NCI-H1048 (cell line): ENCODE measurements at places on chromosomes 7 and 10.

DNA sequence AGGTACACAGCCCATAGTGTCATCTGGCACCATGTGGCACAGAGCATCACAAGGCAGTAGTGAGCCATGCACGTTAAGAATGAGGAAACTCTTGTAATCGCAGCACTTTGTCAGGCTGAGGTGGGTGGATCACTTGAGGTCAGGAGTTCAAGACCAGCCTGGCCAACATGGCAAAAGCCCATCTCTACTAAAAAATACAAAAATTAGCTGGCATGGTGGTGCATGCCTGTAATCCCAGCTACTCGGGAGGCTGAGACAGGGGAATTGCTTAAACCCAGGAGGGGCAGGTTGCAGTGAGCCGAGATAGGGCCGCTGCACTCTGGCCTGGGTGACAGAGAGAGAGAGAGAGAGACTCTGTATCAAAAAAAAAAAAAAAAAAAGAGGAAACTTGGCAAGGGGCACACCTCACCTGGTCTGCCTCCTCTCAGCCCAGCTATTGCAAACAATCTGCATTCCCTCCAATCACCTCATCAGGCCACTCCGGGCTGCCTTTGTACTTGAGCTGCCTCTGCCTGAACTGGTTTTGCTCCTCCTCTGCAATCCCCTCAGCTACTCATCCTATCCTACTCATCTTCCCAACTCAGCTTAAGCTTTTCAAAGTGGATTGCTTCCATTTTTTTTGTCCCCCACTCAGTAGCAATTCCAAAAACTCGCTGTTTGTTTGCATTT, 46.0 kb upstream of the OPTN start:
- no peak for DNase-seq

DNA sequence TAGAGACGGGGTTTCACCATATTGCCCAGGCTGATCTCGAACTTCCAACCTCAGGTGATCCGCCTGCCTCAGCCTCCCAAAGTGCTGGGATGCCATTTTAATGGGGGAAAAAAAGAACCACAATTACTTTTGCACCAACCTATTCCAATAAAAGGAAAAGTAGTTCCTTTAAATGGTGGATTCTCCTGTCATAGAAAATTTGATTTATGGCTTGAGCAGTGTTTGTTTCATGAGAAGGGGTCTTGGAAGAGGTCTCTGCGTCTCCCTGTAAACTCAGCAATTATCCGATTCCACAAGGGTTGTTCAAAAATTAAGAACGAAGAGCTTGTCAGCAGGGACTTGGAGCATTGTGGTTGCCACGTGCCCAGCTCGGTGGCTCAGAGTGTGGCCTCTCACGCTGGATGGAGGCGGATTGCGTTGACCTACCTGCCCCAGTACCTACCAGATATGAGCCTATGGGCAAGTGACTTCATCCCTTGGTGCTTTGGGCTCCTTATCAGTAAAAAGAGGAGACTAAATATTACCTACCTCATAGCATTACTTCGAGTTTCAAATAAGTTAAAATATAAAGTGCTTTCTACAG, 2.8 kb upstream of the TRIP6 start:
- no peak for DNase-seq

DNA sequence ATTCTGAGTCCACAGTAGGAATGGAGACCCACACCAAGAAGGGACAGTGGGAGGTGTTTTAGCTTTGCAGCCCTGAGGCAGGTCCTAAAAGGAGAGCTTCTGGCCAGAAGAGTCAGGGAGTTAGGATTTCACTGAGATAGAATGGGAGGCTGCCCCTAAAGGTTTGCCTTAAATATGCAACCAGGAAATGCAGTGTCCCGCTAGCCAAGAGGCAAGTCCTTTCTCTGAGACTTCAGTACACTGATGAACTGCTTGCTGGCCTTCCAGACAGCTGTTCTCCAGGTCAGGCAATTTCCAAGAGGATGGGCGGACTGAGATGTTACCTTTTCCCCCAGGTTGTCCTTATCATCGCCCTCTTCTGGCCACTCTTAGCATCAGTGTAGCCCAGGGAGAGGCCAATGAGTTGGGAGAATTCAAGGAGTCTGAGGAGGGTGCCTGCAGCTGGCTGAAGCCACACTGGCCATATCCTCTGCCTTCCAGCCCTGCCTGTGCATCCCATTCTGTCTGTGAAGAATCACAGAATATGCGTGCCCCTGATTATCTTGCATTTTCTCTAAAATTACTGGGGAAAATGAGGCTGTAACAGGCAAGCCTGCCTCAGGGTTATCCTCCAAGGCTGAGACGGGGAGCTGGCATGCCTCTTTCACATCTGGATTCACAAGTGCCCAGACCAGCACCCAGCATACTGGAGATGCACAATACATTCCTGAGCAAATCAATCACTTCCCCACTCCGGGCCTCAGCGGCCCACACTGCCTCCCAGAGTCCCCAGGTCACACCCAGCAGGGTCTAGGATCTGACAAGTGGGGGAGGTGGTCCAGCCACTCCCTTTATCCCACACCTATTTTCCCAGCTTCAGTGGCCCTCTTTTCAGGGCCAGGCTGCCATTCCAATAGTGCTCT, 2.4 kb downstream of the TLL2 start:
- no peak for DNase-seq

DNA sequence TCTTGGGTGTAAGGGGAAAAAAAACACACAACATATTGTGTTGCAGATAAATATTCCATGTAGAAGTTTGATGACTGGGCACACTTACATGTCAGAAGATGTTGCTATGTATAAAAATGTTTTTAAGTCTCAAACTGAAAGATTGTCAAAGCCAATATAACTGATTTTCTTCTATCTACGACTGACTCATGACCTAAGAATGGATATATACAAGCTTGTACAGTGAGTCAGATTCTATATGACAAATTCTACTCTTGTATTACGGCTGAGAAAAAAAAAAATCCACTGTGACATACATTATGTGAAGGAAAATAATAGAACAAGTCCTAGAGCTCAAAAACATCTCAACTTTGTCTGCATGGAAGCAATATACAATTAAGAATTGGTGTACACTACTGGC, 343.0 kb upstream of the PCDH15 start:
- no peak for DNase-seq

- DNase-seq: no peak
These were observed 130.2 kb upstream of the COBL start for GRCh38 chr7:51446785-51447184.

DNA sequence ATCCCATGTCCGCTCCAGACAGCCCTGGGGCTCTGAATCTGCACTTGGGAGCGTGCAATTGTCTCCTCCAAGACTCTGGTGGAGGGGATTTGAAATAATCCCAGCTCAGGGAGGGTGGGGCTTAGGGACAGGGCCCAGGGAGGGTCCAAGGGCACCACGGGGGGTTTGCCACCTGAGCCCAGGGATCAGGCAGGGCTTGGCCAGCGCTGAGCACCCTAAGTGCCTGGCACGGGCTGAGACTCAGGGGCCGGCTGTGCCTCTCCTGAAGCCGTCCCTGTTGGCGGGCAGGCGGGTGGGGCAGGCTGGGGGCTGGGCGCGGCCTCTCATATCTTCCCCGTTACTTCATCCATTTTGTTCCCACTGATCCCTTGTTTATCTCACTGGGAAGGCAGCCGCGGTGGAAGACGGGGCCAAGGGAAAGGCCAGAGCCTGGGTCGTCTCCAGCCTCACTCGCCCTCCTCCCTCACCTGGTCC, 41.8 kb upstream of the ELN start:
- no peak for DNase-seq

- no peak for DNase-seq
These were observed 416.1 kb downstream of the NEBL start for GRCh38 chr10:20481054-20481453.

DNA sequence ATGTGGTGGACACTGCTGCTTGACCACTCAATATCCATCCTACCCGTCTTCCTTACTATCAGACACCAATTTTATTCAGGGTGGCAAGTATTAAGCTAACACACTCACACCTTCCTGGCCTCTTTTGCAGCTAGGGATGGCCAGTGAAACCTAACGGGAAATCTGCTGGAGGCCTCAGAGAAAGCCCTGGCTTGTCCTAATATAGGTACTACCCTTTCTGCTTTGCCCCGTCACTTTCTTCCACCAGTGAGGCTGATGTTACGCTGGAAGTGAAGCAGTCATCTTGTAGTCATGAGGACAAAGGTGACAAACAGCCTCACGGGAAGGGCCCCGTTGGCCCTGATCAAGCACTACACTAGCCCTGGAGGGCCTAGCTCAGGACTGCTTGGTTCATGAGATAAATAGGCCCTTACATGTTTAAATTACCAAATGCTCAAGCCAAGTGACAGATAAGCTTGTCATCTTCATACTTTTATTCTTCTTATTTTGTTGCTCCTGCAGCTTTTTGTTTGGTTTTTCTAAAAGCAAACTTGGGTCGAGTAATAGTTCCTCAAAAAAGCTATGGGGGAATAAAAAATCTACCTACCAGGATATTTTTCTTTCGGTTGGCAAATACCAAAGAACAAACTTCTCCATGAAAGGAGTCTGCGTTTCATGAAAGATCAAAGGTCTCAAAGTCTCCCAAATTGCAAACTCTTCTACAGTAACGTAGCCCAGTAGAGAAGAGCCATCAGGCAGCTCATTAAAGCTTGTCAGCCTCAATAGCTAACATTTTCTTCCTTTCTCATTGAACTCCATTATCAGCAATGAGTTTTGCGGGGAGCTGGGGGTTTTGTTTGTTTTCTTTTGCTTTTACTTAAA, 17.5 kb downstream of the CREB3L2 start:
- no peak for DNase-seq

GRCh38 chr10:30158325-30158960, 99.1 kb upstream of the JCAD start:
- DNase-seq: no peak

DNA sequence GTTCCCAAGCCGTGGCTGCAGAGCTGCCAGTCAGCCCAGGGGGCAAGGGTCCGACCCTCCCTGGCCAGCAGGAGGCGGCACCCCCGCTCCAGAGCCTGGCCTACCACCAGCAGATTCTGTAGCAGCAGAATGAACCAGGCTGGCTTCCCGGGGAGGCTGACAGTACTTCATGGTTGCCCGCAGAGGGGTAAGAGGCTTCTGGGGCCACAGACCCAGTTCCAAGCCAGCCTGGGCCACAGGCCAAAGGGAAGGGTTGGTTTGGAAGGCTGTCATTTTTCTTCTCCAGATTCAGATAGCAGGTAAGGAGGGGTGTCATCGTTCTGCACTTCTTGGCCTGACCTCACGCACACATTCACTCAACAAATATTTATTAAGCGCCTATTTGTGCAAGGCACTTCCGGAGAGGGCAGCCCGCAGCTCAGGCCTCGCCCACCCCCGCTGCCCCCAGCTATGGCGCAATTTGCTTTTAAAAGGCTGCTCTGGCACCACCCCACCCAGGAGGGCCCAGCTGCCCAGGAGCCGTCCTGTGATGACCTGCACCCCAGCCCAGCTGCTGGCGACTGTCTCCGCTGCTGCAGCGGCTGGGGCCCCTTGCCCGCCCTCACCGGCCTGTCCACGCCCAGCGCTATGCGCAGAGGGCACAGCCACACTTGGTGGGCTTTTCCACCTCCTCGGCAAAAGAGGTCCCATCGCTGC, 168.5 kb downstream of the LCOR start:
- DNase-seq: no peak

- DNase-seq: no peak
These were observed 8.2 kb downstream of the PRXL2A start for GRCh38 chr10:80416479-80417098.

GRCh38 chr10:72310241-72310633, 36.5 kb downstream of the DDIT4 start:
- DNase-seq: no peak

- DNase-seq: no peak
These were observed 104.5 kb upstream of the ZPBP start for GRCh38 chr7:50197549-50197948.

GRCh38 chr10:16611037-16611436, 89.4 kb upstream of the C1QL3 start:
- no peak for DNase-seq

DNA sequence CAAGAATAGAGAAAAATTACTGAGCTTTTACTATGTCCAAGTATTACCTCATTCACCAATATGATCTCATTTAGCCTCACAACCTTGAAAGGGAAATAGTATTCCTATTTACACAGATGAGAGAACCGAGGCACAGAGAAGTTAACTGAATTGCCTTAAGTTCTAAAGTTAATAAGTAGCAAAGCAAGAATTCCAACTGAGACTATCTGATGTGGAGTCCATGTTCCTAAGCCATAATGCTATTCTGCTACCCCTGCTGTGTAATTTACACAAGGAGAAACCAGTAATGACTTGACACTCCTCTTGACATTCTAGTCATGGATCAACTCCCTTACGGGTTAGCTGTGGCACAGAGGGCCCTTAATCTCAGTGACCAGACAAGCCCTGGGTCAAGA, 60.7 kb downstream of the ABCB4 start:
- no peak for DNase-seq

GRCh38 chr7:82449910-82450309, 6.3 kb upstream of the CACNA2D1 start:
- no peak for DNase-seq

DNA sequence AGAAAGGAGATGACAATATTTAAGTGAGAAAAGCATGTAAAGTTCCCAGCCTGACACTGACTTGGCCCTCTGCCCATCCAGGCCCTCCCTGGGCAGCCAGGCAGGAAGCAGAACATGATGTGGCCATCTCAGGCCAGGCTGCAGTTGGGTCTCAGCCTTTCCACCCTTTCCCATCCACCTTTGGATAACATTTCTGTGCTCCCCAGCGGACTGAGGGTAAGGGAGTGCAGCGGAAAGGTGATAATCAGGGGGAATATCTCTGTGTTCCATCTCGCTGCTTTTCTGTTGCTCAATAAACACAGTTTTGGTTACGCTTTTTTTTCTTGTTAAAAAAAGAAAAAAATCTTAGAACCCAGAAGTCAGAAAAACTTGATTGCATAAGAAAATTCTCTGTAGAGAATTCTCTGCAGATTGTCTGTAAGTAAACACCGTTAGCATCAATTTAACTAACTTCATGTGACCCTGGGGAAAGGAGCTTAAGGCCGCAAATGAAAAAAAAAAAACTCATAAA, 37.2 kb upstream of the TARP start:
- DNase-seq: no peak

DNA sequence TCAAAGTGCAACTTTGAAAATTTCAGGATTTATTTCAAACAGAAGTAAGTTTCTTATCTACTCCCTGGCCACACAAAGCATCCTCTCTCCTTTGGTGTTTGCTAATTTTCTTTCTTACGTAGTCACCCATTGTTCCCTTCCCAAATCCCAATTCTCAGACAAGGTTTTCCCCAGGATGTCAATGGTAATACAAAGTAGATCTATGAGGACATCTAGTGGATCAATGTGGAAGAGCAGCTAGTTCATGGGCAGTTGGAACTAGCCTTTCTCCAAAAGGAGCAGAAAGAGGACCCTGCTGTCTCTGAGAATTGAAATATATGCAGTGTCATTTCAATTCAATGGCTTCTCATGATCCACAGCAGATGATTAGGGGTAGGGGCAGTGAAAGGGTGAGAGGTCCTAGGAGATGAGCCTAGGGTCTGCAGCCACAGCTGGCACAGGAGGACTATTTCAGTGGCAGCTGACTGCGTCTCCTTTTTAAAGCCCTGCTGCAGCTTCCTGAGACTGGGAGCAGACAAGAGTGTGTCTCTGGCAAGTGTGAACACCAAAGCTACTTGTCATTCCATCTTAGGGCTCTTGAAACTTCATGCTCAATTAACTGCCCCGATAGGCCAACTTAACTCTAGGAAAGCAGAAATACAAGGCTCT, 632.6 kb downstream of the KCNMA1 start:
- no peak for DNase-seq

GRCh38 chr7:40299097-40299496, 164.3 kb downstream of the SUGCT start:
- DNase-seq: no peak
